Thoracic aorta (tissue), 2 donors: ENCODE measurements at places on chromosomes 2 and 18.

DNA sequence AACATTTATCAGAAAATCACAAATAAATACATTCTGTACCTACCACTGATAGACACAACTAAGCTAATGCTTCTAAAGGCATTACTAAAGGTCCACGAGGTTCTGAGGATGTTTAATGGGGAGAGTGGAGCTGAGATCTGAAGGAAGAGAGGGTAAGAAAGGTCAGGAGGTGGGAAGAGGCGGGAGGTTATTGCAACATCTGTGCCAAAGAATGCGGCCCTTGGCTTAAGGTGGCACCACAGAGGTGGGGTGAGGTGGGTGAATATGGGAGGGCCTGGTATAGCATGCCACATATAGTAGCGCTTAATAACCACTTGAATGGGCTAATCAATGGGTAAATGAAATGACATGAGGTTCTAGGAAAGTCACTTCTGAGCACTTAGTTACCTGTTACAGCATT, 217.8 kb upstream of the ATP5MC3 start:
- H3K27me3 ChIP-seq, result no peaks in the 10 kb centered on the region
- DNase-seq, result no peak
- no peak overlapping the region for H3K27ac ChIP-seq

- H3K27ac ChIP-seq, result peak overlapping the region; percentile 1
- peaks cover 4% of the 10 kb centered on the region for H3K4me1 ChIP-seq
- no peak for DNase-seq
- no peaks in the 10 kb centered on the region for H3K36me3 ChIP-seq
- H3K4me3 ChIP-seq, result peak overlapping the region; percentile 84
- H3K27me3 ChIP-seq, result no peaks in the 10 kb centered on the region
Observed at GRCh38 chr18:36187826-36188721, 777 bp downstream of the MOCOS start.

DNA sequence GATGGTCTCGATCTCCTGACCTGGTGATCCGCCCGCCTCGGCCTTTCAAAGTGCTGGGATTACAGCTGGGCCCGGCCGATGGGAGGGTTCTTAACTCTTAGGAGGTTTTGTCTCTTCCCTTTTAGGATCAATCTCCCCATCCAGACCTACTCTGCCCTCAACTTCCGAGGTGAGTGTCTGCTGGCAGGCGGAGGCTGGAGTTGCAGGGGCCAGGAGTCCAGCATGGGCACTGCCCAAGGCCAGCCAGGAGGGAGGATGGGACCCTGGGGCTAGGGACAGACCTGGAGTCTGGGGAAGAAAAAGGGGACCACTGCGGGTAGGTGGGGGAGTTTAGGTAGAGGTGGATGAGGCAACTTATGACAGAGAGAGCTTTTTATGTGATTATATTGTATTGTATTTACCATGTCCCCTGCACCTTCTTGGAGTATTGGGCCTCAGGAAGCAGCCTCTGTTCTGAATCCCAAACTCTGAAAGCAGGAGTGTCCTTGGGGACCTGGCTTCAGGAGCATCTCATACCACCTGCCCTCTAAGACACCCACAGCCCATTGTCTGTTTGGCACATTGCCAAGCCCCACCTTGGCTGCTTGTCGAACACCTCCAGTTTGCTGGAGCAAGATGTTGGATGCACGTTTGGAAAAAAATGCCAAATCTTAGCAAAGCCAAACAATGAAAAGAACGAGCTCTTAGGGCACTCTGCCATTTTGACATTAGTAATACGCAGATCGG, 5.6 kb downstream of the DES start:
- DNase-seq, result no peak
- peak overlapping the region; percentile 21 for H3K4me3 ChIP-seq
- H3K27ac ChIP-seq, result peak overlapping the region; percentile 74
- peaks cover 40% of the 10 kb centered on the region for H3K4me1 ChIP-seq
- H3K36me3 ChIP-seq, result peaks cover 5% of the 10 kb centered on the region
- H3K27me3 ChIP-seq, result no peaks in the 10 kb centered on the region

- no peak for DNase-seq
- H3K4me3 ChIP-seq, result no peak overlapping the region
- H3K27me3 ChIP-seq, result no peaks in the 10 kb centered on the region
- H3K4me1 ChIP-seq, result peaks cover 11% of the 10 kb centered on the region
- H3K36me3 ChIP-seq, result peaks cover 28% of the 10 kb centered on the region
Observed at GRCh38 chr2:208326016-208326415, 60.0 kb downstream of the PIKFYVE start.

- no peaks in the 10 kb centered on the region for H3K4me1 ChIP-seq
- H3K27ac ChIP-seq, result no peak overlapping the region
- no peak overlapping the region for H3K4me3 ChIP-seq
- no peak for DNase-seq
- no peaks in the 10 kb centered on the region for H3K36me3 ChIP-seq
- no peaks in the 10 kb centered on the region for H3K27me3 ChIP-seq
Observed at GRCh38 chr2:148796735-148797512, 78.1 kb upstream of the KIF5C start.

DNA sequence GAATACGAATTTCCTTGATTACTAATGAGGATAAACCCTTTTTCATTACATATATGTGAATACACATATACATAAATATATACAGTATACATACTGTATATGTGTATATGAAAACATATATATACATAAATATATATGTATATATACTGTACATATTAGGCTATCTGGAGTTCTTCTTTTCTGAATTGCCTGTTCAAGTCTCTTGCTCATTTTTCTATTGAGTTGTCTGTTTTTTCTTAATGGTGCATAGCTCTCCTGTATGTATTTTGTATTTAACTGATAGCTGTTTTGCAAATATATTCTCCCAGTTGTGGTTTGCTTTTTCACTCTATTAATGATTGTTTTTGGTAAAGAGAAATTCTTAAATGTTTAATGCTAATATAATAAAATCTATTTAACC, 8.9 kb upstream of the GCFC2 start:
- H3K4me1 ChIP-seq, result no peaks in the 10 kb centered on the region
- no peaks in the 10 kb centered on the region for H3K27me3 ChIP-seq
- no peak overlapping the region for H3K4me3 ChIP-seq
- DNase-seq, result no peak

GRCh38 chr2:170455617-170456426, 259.3 kb upstream of the SP5 start:
- DNase-seq, result no peak
- H3K4me3 ChIP-seq, result no peak overlapping the region
- H3K27ac ChIP-seq, result no peak overlapping the region

DNA sequence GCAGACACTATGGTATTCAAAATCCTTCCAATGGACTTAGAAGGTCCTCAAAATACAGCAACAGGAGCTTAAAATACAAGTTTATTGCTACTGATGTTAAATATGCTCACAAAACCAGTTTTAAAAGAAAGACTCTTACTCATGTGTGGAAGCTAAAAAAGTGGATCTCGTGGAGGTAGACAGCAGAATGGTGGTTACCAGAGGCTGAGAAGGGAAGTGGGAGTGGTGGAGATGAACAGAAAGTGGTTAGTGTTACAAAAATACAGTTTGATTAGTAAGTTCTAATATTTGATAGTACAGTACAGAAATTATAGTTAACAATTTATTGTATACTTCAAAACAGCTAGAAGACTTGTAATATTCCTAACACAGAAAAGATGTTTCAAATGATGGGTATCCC, 12.1 kb downstream of the ADAM17 start:
- H3K4me1 ChIP-seq, result peaks cover 66% of the 10 kb centered on the region
- no peak overlapping the region for H3K27ac ChIP-seq
- no peak overlapping the region for H3K4me3 ChIP-seq
- no peak for DNase-seq
- H3K27me3 ChIP-seq, result no peaks in the 10 kb centered on the region
- no peaks in the 10 kb centered on the region for H3K36me3 ChIP-seq

DNA sequence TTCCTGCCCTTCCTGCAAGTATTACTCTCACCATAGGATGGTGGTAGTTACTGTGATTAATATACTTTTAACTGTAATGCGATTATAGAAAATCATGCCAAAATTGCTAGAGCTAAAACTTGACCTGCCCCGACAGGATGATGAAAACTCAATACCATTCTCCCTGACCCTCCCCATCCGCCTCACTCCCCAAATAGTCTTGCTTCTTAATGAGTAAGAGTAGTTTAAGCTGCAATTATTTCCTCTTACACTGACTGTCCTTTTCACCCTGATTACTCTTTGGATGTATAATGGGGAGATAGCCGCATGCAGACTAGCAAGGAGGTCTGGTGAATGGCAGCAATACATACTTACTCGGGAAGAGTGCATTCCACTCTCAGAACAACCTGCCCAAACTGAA, 269.6 kb upstream of the SIX3 start:
- no peak overlapping the region for H3K27ac ChIP-seq
- DNase-seq, result no peak
- no peaks in the 10 kb centered on the region for H3K36me3 ChIP-seq
- no peaks in the 10 kb centered on the region for H3K4me1 ChIP-seq

GRCh38 chr18:35571138-35571537, 10.4 kb upstream of the GALNT1 start:
- H3K4me1 ChIP-seq, result no peaks in the 10 kb centered on the region
- DNase-seq, result no peak
- H3K27ac ChIP-seq, result no peak overlapping the region
- H3K27me3 ChIP-seq, result no peaks in the 10 kb centered on the region

- peaks cover 18% of the 10 kb centered on the region for H3K4me1 ChIP-seq
- H3K27ac ChIP-seq, result no peak overlapping the region
- no peaks in the 10 kb centered on the region for H3K36me3 ChIP-seq
- H3K27me3 ChIP-seq, result no peaks in the 10 kb centered on the region
- H3K4me3 ChIP-seq, result no peak overlapping the region
Observed at GRCh38 chr2:180991361-180991760, 11.0 kb downstream of the UBE2E3 start.

DNA sequence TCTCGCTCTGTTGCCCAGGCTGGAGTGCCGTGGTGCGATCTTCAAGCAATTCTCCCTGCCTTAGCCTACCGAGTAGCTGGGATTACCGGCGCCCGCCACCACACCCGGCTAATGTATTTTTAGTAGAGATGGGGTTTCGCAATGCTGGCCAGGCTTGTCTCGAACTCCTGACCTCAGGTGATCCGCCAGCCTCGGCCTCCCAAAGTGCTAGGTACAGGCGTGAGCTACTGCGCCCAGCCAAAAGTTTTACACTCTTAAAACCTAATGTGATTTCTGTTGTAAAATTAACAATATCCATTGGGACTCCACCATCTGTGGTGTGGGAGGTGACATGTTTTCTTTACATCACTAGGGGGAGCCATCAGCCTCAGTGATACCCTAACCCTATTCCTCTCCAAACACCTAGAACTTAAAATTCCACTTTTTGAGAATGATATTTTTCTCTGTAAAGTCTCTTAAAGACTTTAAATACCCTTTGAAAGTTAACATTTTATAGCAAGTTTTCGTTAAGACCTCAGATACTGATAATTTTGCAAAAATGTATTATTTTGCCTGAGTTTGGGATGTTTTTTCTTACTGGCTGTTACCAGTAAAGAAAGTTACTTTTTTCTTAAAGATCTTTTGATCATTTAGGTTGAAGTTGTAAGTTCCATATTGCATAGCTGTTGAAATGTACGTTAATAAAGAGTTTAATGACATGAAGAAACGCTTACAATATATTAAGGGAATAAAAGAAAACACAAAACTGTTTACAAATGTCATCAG, 11.6 kb upstream of the EIF2AK2 start:
- no peak overlapping the region for H3K27ac ChIP-seq
- no peak overlapping the region for H3K4me3 ChIP-seq
- H3K27me3 ChIP-seq, result no peaks in the 10 kb centered on the region
- no peaks in the 10 kb centered on the region for H3K4me1 ChIP-seq
- no peak for DNase-seq
- no peaks in the 10 kb centered on the region for H3K36me3 ChIP-seq

DNA sequence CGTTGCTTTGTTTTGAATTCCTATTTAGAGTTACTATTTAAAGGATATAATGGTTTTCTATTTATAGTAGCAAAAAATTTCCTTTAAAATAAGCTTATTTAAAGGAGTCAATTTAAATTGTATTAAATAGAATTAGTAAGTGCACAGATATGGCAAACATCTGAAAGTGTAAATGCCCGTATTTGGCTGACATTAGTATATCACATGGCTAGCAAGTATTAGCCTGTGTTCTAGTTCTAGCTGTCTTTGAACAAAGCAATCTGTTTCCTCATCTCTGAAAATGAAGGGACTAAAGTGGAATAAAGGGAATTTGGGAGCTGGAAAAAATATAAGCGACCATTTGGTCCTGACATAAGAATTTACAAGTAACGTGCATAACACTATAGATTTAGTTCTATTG, 32.2 kb downstream of the PELI1 start:
- no peaks in the 10 kb centered on the region for H3K36me3 ChIP-seq
- no peak for DNase-seq
- H3K27me3 ChIP-seq, result no peaks in the 10 kb centered on the region
- H3K27ac ChIP-seq, result no peak overlapping the region

DNA sequence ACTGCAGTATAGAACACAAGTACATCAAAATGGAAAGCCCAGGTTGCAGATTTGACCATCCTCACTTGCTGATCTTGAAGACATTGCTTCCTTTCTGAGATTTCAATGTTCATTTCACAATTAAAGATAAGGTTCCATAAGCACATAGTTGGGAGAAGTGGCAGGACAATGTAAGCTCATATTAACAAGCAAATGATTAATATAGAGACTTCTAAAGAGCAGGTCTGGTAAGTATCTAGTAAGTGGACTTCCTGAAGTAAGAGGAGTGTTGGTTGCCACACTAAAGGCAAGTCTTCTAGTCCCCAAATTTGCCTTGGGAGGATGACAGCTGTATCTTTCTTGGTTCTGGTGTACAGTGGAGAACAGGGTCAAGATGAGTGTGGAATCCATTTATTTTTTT, 1.4 kb upstream of the PTPRM start:
- peaks cover 8% of the 10 kb centered on the region for H3K4me1 ChIP-seq
- no peak for DNase-seq
- peak overlapping the region; percentile 97 for H3K27ac ChIP-seq
- H3K36me3 ChIP-seq, result no peaks in the 10 kb centered on the region
- H3K27me3 ChIP-seq, result no peaks in the 10 kb centered on the region

GRCh38 chr2:30280596-30281434, 49.5 kb downstream of the LBH start:
- no peak for DNase-seq
- no peak overlapping the region for H3K27ac ChIP-seq

DNA sequence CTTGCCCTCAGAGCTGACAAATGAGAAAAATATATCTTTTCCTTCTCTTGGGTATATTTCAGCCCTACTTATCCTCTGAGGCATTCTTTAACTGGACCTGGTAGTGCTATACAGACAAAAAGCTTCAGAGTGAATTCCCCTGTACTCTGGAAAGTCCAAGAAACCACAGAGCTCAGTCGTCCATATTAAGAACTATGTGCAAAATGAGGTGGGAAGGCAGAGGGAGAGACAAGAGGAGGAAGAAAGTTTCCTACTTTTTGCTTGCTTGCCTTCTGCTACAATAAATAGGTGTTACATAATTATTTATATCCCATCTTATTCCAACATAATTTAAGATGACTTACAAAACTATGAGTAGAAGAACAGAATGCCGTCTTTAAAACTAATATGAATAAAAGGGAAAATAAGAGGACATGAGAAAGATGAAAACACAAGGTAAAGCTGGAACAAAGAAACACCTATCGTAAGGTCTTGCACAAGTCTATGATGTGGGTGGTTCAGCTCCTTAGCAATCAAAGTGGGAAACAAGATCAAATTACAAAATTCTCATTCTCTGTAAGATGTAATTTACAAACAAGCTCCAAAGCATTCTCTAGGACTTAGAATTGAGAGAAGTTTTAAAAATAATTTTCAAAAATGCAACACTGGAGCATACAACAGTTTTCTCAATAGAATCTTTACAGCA, 97.9 kb downstream of the BAZ2B start:
- no peaks in the 10 kb centered on the region for H3K36me3 ChIP-seq
- peaks cover 24% of the 10 kb centered on the region for H3K4me1 ChIP-seq
- H3K27ac ChIP-seq, result no peak overlapping the region
- peak overlapping the region; percentile 29 for H3K4me3 ChIP-seq
- DNase-seq, result no peak
- H3K27me3 ChIP-seq, result no peaks in the 10 kb centered on the region
